ENCODE measurements at places on chromosomes 5 and 9. TPM values are rescaled to one million over a fixed set of nuclear protein-coding genes. Genes with fewer than 3 reads are reported as not detected.
A peak's percentile ranks its signal among the peaks of the same experiment; 100 is the strongest.

DNA sequence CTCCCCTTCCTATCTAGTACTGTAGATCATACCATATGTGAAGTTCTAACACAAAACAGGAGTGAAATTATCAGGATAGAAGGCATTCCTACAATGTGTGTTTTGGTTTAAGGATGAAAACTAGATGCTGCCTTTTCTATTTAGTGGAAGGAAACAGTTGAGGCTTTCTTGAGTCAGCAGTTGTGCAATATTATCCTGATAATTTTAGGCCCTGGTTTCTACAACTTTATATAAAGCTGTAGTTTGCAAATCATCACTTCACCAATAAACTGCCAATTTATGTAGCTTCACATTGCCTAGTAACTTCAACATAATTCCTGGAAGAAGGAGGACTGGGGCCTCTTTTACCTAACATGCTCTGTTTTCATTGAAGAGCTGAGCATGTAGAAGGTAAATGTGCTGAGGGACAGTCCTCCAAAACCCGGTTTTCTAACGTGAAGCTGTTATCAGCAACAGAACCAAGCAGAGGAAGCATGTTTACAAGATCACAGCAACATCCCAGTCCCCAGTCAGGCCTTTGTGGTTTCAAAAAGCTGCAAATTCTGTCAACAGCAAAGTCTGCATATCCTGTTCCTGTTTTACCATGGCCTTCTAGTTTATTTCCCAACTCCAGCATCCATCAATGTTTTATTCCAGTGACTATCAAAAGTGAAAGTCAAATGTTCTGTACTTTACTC, 513.4 kb upstream of the MEF2C start:
- H3K27me3 ChIP-seq = no peaks in the 10 kb centered on the region
- no peak for DNase-seq
- H3K36me3 ChIP-seq = no peaks in the 10 kb centered on the region
- H3K4me1 ChIP-seq = no peaks in the 10 kb centered on the region

GRCh38 chr9:113581865-113582697, 118.6 kb downstream of the RGS3 start:
- H3K27me3 ChIP-seq = no peaks in the 10 kb centered on the region
- no peak overlapping the region for H3K4me3 ChIP-seq
- peak overlapping the region; percentile 91 for H3K27ac ChIP-seq
- H3K4me1 ChIP-seq = peaks cover 74% of the 10 kb centered on the region
- peak; percentile 75 for DNase-seq

DNA sequence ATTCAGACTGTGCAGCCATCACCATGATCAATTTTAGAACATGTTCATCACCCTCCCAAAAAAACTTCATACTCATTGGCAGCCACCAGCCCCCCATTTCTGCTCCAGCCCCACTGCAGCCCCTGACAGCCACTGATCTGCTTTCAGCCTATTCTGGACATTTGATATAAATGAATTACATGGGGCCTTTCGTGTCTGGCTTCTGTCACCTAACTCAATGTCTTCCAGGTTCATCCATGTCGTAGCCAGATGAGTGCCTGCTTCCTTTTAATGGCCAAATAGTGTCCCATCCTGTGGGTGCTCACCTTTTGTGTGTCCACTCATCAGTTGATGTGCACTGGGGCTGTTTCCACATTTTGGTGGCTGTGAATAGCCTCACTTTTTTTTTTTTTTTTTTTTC, 63.5 kb downstream of the HMCN2 start:
- H3K4me3 ChIP-seq = no peak overlapping the region
- DNase-seq = no peak
- H3K27ac ChIP-seq = no peak overlapping the region
- no peaks in the 10 kb centered on the region for H3K36me3 ChIP-seq
- peaks cover 11% of the 10 kb centered on the region for H3K4me1 ChIP-seq
- no peaks in the 10 kb centered on the region for H3K27me3 ChIP-seq

Gene TLX3
- total RNA-seq = not detected

- no peaks in the 10 kb centered on the region for H3K4me1 ChIP-seq
- no peak overlapping the region for H3K4me3 ChIP-seq
- H3K27me3 ChIP-seq = no peaks in the 10 kb centered on the region
- no peaks in the 10 kb centered on the region for H3K36me3 ChIP-seq
- H3K27ac ChIP-seq = no peak overlapping the region
- DNase-seq = no peak
Observed at GRCh38 chr9:1922026-1922425, 93.1 kb upstream of the SMARCA2 start.

- peaks cover 18% of the 10 kb centered on the region for H3K36me3 ChIP-seq
- H3K4me3 ChIP-seq = no peak overlapping the region
- H3K27me3 ChIP-seq = no peaks in the 10 kb centered on the region
- H3K4me1 ChIP-seq = no peaks in the 10 kb centered on the region
- H3K27ac ChIP-seq = no peak overlapping the region
Observed at GRCh38 chr5:171874234-171874633, 88.6 kb downstream of the SMIM23 start.

Gene TMEM215
- not detected for total RNA-seq

Gene RASGEF1C
- 4.0 TPM for total RNA-seq

- no peak overlapping the region for H3K27ac ChIP-seq
Observed at GRCh38 chr9:38336341-38336740, 56.2 kb upstream of the ALDH1B1 start.

DNA sequence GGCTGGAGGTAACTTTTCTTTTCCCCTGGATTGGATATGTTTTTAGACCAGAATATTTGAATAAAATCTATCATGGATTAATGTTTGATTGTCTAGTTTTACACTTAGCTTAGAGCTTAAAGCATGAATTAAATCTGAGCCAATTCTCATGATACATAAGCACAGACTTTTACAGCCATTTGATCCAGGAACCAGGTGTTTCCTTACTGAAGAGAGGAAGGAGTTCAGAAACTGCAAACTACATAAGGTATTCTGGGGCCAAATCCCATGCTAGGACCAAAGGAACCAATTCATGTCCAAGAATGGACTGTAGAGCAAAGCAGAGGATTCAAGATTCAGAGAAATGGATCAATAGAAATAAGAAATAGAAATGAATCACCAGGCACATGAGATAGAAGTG, 360.4 kb upstream of the ZNF608 start:
- no peak overlapping the region for H3K4me3 ChIP-seq
- no peaks in the 10 kb centered on the region for H3K36me3 ChIP-seq
- no peaks in the 10 kb centered on the region for H3K27me3 ChIP-seq
- no peak for DNase-seq
- no peak overlapping the region for H3K27ac ChIP-seq

- no peaks in the 10 kb centered on the region for H3K36me3 ChIP-seq
- H3K4me3 ChIP-seq = no peak overlapping the region
- DNase-seq = no peak
Observed at GRCh38 chr5:165526357-165526756, 2020.9 kb downstream of the MAT2B start.

Gene SERF1B
- total RNA-seq = 42.7 TPM

DNA sequence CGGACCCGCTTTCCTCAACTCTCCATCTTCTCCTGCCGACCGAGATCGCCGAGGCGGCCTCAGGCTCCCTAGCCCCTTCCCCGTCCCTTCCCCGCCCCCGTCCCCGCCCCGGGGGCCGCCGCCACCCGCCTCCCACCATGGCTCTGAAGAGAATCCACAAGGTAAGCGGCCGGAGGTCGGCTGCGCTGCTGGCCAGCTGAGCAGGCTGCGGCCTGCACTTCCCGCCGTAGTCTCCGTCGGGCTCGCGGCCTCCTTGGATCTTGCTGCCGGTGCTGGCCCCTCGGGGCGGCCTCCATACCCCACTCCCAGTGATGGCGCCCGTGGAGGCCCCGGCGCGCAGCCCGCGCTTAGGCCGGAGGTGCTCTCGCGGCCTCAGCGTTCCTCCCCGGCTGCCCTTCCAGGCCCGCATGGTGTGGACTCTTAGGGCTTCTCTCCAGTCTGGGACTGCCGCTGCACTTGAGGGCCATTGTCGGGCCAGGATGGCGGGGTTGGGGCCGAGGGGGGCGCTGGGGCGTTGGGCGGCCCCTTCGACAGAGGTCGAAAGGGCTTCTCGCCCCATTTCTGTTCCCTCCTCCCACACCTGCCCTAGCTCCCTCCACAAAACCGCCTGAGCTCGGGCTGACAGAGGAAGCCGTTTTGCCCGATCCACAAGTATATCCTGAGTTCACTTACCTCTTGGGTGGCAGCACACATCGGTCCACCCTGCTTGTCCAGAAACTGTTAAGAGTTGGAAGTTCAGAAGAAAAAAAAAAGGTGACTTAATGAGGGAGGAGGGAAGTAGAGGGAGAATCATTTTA, 714 bp downstream of the UBE2D2 start:
- H3K27ac ChIP-seq = peak overlapping the region; percentile 96
- peaks cover 44% of the 10 kb centered on the region for H3K4me1 ChIP-seq
- DNase-seq = peak; percentile 44
- no peaks in the 10 kb centered on the region for H3K36me3 ChIP-seq
- no peaks in the 10 kb centered on the region for H3K27me3 ChIP-seq

GRCh38 chr5:83118976-83119375, 41.6 kb downstream of the XRCC4 start:
- H3K27me3 ChIP-seq = no peaks in the 10 kb centered on the region
- no peak for DNase-seq
- no peaks in the 10 kb centered on the region for H3K36me3 ChIP-seq
- no peaks in the 10 kb centered on the region for H3K4me1 ChIP-seq

GRCh38 chr9:127116957-127117356, 5.5 kb downstream of the ANGPTL2 start:
- H3K4me1 ChIP-seq = peaks cover 43% of the 10 kb centered on the region
- no peak overlapping the region for H3K27ac ChIP-seq
- H3K4me3 ChIP-seq = no peak overlapping the region
- no peaks in the 10 kb centered on the region for H3K27me3 ChIP-seq
- no peaks in the 10 kb centered on the region for H3K36me3 ChIP-seq
- no peak for DNase-seq

GRCh38 chr5:125336401-125336800, 590.0 kb upstream of the ZNF608 start:
- no peak for DNase-seq
- H3K36me3 ChIP-seq = no peaks in the 10 kb centered on the region
- no peaks in the 10 kb centered on the region for H3K27me3 ChIP-seq
- no peaks in the 10 kb centered on the region for H3K4me1 ChIP-seq

Measured in thyroid gland (tissue), 4 donors.